Ureter (tissue), 1 donor: ENCODE measurements at places on chromosomes 2 and 18.

DNA sequence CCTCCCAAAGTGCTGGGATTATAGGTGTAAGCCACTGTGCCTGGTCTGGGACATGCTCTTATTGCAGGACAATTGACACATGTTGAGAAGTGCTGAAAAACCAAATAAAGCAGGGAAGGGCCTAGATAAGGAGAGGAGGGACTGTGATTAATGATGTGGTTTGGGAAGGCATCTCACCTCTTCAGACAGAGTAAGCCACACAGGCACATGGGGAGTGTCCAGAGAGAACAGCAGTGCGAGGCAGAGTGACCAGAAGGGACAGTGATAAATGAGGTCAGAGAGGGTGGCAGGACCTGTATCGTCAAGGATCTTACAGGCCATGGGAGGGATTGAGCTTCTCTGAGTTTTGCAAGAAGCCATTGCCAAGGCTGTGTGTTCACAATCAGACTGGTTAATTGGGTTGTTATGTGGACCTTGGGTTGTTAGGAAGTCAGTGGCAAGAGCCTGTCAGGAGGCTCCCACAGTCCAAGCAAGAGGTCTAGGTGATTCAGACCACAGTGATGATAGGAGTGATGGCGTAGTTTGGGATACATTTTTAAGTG lies 58.5 kb downstream of the EIF5B start:
- no peak for DNase-seq

DNA sequence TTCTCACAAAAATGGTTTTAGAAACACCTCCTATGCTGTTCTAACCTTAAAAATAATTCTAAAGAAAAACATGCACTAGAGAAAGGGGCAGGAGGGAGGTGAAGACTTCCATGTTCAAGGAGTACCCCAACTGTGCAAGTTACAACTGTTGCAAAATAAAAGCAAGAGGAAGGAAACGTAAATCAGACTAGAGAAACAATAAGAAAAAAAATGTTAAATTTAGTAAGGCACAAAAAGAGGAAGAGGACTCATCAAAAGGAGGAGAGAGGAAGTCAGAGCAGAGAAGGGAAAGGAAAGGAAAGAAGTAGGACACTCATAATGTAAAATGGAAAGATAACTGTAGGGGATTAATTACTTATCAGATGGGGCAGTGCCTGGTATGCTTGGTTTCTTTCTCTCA lies 34.1 kb downstream of the RAPH1 start:
- DNase-seq = no peak

DNA sequence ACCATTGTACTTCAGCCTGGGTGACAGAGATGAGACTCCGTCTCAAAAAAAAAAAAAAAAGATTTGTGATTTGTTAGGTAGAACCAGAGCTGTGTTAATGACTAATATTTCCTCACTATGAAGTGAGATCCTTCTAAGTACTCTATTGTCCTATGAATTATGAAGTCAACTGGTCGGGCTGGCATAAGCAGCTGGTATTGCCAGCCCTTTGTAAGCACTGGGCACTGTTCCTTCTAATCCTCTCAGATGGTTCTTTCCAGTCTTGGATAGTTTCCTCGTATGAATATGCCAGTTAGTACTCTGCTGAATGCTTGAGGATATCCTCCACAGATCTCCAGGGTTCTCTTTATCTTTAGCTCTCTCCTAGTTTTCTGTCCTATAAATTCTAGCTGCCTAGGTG lies 223.1 kb upstream of the SP5 start:
- no peak for DNase-seq

GRCh38 chr2:33304032-33304864 lies 172.2 kb upstream of the RASGRP3 start:
- DNase-seq = no peak

DNA sequence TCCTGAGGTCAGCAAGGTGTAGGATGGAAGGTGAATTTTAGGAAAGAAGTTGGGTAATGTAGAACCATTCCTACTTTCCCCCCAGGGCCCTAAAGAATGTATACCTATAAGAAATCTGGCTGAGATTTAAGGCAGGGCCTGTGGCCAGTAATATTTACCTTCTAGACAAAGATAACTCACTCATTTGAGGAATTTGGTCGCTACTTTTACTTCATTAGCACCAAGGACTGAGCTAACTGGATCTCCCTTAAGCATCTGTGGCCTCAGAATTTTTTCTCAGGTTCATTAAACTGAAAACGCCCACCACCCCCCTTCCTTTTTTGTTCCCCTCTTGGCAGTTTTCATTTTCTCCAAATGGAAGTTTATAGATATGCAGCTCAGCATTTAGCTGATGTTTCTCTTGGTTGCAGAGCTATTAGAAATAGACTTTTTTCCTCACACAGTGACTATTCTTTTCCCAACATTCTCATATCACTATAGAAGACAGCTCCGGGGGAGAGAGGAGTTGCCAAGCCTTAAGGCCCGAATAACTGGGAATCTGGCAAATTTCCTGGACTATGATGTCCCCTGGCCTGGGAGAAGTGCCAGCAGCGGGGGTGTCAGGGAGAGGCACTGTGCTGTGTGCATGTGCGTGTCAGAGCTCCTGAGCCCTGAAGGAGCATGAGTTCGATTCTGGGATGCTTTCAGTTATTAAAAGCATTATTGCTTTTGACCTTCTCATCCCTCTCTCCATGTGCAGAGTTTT lies 310.9 kb downstream of the PRKCE start:
- peak; percentile 65 for DNase-seq
